ENCODE measurements at places on chromosomes 3 and 15. TPM values are rescaled to one million over a fixed set of nuclear protein-coding genes. Genes with fewer than 3 reads are reported as not detected.
A peak's percentile ranks its signal among the peaks of the same experiment; 100 is the strongest.

- H3K36me3 ChIP-seq: no peaks in the 10 kb centered on the region
- H3K4me3 ChIP-seq: no peak overlapping the region
- H3K27me3 ChIP-seq: no peaks in the 10 kb centered on the region
- peak; percentile 62 for DNase-seq
- H3K27ac ChIP-seq: peak overlapping the region; percentile 18
- peaks cover 5% of the 10 kb centered on the region for H3K4me1 ChIP-seq
Observed at GRCh38 chr3:111695636-111696117, 100.5 kb upstream of the ZBED2 start.

DNA sequence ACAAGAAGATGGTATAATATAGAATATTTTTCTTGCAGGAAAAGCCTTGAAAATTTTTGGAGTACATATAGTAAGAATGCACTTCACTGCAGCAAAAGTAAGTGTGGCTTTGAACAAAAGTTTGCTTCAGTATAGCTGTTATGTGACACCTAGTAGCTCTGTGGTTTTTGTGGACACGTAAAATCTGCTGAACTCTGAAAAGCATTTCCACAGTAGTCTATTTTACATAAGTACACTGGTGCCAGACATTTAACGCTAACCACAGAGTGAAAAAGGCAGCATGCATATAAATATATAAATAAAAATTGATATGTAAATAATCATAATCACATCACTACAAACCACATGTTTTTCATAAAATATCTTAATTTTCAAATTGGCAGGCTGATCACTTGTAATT is 39.8 kb downstream of the CGGBP1 start:
- no peaks in the 10 kb centered on the region for H3K27me3 ChIP-seq
- H3K27ac ChIP-seq: no peak overlapping the region
- DNase-seq: no peak
- no peaks in the 10 kb centered on the region for H3K36me3 ChIP-seq
- no peaks in the 10 kb centered on the region for H3K4me1 ChIP-seq

DNA sequence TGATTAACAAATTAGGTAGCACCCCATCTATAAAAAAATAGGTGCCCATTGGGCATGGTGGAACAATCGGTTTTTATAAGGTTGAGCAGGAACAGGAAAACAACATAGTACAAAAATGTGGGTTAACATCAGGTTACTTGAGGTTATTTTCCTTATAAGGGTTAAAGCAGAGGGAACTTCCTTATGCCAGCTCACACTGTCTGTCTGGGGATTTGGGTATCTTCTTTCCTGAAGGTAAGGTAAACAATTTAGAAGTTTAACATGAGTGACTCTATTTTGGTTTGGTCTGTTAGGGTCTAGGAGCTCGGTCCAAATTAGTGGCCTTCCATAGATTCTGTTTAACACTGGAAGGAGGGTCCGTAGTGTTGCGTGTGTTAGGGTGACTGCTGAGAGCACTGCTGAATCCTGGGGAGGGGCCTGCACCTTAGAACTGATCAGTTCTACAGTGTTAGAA is 14.7 kb downstream of the CHD2 start:
- no peak overlapping the region for H3K4me3 ChIP-seq
- H3K36me3 ChIP-seq: peaks cover 1% of the 10 kb centered on the region
- peaks cover 9% of the 10 kb centered on the region for H3K4me1 ChIP-seq
- no peaks in the 10 kb centered on the region for H3K27me3 ChIP-seq
- DNase-seq: no peak
- H3K27ac ChIP-seq: no peak overlapping the region

GRCh38 chr15:101128221-101129015 is 123.4 kb downstream of the CHSY1 start:
- peak; percentile 98 for DNase-seq
- no peaks in the 10 kb centered on the region for H3K27me3 ChIP-seq
- H3K27ac ChIP-seq: peak overlapping the region; percentile 93
- no peaks in the 10 kb centered on the region for H3K36me3 ChIP-seq

DNA sequence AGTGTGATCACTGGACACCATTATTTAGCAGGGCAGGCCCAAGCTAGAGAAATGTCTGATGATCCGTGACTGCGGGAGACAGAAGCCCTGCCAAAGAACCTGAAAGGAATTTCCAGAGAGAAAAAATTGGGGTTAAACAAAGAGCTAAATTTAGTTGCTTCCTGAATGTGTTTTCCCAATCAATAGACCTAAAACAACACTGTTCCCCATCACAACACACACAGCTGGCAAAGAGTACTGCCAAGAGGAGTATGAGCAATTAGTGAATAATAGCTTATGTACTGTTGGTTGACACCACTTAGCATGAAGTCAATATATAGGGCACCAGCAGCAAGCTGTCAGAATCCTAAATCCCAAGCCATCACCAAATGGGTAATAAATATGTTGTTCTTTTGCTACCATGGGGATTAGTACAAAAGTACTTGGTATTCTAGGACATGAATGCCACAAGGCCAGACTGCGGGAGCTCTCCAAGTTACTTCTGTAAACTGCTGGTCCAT is 35.7 kb downstream of the CLK3 start:
- peak; percentile 65 for DNase-seq
- no peak overlapping the region for H3K4me3 ChIP-seq
- no peak overlapping the region for H3K27ac ChIP-seq
- no peaks in the 10 kb centered on the region for H3K27me3 ChIP-seq
- peaks cover 3% of the 10 kb centered on the region for H3K4me1 ChIP-seq
- H3K36me3 ChIP-seq: no peaks in the 10 kb centered on the region

DNA sequence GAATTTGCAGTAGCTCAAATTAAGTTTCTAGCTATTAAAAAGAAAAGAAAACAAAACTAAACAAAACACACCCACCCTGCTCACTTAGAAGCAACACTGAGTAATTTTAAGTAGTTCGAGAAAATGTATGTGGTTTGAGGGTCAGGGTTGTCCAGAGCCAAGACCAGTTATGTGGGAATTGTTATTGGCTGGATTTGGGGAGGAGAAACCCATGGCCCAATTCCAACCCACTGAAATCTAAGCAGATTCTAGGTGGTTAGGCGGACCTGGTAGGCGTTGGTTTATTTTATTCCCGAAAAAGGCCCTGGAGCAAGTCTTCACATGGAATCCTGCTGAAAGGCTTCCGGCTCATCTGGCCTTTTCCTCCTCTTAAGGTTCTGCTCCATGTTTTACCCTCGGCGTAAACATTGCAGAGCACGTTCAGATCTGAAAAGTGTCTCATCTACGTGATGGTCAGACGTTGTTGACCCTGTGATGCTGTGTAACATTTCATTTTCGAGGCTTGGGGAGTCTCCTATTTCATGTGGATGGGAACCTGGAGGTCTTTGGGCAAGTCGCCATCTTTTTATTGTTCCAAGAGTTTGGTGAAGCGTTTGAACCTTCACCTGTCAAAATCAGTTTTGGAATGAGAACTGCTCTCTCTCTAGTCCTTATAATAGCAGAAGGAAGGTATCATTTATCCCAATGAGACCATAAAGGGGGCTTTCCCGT is 64.0 kb downstream of the FLNB start:
- peaks cover 5% of the 10 kb centered on the region for H3K4me1 ChIP-seq
- DNase-seq: peak; percentile 80
- no peak overlapping the region for H3K4me3 ChIP-seq
- no peaks in the 10 kb centered on the region for H3K27me3 ChIP-seq
- no peaks in the 10 kb centered on the region for H3K36me3 ChIP-seq

- no peak overlapping the region for H3K4me3 ChIP-seq
- no peaks in the 10 kb centered on the region for H3K27me3 ChIP-seq
- H3K27ac ChIP-seq: no peak overlapping the region
- H3K4me1 ChIP-seq: no peaks in the 10 kb centered on the region
Observed at GRCh38 chr15:62879770-62880169, 162.8 kb upstream of the TPM1 start.

- no peaks in the 10 kb centered on the region for H3K36me3 ChIP-seq
- no peaks in the 10 kb centered on the region for H3K27me3 ChIP-seq
- H3K4me3 ChIP-seq: no peak overlapping the region
- H3K4me1 ChIP-seq: no peaks in the 10 kb centered on the region
- H3K27ac ChIP-seq: no peak overlapping the region
- DNase-seq: peak; percentile 22
Observed at GRCh38 chr3:137792626-137793271, 28.6 kb downstream of the SOX14 start.

- no peaks in the 10 kb centered on the region for H3K27me3 ChIP-seq
- no peaks in the 10 kb centered on the region for H3K4me1 ChIP-seq
- no peak for DNase-seq
Observed at GRCh38 chr15:40684381-40684780, 10.6 kb upstream of the RAD51 start.

- no peaks in the 10 kb centered on the region for H3K36me3 ChIP-seq
- H3K4me3 ChIP-seq: no peak overlapping the region
- peaks cover 26% of the 10 kb centered on the region for H3K4me1 ChIP-seq
- H3K27me3 ChIP-seq: no peaks in the 10 kb centered on the region
Observed at GRCh38 chr15:63502137-63502766, 2.1 kb upstream of the USP3 start.

Gene AHSG
- total RNA-seq: not detected

Gene ALPK3
- total RNA-seq: 0.50 TPM

Gene GYG1
- 43.1 TPM for total RNA-seq

Gene RBMS3
- 58.6 TPM for total RNA-seq

Gene CCR1
- 1.3 TPM for total RNA-seq

Gene NMNAT3
- total RNA-seq: 2.8 TPM

Gene FBN1
- 260 TPM for total RNA-seq

All from fibroblast of lung (primary cell).